ENCODE measurements at places on chromosomes 16 and 17.

GRCh38 chr17:21029036-21029435 lies 13.8 kb downstream of the USP22 start:
- DNase-seq: no peak

DNA sequence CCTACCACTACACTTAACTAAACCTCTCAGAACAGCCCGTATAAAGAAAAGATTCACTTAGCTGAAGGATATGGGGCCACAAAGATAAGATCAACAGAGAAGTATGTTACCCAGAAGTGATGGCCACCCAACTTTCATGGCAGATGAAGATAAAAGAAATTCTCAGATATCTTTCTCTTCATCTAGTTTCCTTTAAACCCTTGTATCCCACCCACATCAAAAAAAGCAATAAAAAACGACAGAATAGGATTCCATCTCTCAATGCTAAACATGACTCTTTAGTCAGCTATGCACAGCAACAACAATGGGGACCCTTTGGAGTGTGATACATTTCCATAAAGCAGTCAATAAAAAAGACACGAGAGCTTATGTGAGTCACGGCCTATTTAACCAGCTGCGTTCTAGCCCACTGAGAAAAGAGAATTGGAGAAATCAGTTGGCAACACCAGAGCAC lies 86.6 kb downstream of the SNX11 start:
- peak; percentile 53 for DNase-seq

- DNase-seq: no peak
Observed at GRCh38 chr16:5058476-5058875, 7.3 kb downstream of the C16orf89 start.

DNA sequence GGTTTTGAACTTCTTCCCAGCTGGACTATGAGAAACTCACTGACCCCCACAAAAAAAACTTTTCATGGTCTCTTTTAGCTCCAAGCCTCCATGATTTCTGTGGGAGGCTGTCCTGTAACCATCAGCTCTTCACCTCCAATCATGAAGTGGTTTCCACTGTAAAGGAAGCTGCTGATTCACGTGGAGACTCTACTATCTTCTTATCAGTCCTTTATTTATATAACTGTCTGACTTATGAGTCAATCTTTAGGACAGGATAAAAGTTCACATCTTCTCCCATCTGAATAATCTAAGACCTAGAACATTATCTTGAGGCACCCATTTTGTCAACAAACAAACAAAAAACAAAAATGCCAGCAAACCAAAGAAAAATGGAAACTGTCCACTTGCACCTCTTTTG lies 409.9 kb downstream of the SLC39A11 start:
- DNase-seq: no peak

DNA sequence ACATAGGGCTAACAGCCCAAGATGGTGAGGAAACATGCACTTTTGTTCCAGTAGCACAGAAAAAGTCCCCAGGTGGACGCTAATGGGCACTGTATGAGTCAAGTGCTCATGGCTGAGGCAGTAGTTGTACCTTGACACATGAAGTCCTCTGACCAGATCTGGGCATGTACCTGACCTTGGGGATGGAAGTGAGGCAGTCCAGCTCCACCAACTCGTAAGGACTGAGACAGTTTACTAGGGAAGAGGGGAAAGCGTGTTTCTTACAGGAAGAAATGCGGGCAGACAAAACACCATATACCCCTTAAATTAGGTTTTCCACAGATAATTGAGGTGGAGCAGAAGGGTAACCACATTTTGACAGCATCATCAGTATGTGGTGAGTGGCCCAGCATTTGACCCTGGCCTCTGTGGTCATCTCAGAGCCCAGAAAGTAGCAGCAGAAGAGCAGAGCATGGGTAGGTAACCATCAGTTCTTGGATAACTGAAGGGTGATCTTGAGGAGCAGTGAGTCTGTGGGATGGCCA lies 32.4 kb upstream of the METTL9 start:
- DNase-seq: no peak

DNA sequence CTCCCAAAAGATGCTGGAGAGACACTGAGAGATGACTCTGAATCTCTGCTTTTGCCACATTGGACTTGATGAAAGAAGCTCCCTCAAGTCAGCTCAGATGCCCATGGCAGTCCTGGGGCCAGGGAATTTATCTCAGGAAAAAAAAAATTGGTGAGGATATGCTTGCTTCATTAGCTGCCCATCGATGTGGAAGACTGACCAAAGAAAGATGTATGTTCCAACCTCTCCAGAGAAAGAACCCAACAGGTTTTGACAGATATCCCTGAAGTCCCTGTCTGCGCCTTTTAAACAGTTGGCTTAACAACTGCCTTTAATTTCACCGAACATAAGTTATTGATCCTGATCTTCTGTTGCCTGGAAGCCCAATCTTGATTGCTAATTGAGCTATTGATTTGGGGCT lies 137.4 kb downstream of the TMEM114 start:
- no peak for DNase-seq

DNA sequence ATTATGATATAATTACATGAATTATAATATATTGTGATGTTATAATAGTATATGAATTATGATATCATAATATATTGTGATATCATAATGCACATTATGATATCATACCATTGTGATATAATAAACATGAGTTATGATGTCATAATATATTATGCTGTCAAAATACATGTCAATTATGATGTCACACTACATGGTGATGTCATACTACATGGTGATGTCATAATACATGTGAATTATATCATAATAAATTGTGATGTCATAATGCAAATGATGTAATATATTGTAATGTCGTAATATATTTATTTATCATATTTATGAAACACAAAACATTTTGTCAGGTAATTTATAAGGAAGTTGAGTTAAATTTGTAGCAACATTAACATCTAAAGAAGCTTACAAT lies 1950.1 kb downstream of the TP53TG3F start:
- DNase-seq: no peak

DNA sequence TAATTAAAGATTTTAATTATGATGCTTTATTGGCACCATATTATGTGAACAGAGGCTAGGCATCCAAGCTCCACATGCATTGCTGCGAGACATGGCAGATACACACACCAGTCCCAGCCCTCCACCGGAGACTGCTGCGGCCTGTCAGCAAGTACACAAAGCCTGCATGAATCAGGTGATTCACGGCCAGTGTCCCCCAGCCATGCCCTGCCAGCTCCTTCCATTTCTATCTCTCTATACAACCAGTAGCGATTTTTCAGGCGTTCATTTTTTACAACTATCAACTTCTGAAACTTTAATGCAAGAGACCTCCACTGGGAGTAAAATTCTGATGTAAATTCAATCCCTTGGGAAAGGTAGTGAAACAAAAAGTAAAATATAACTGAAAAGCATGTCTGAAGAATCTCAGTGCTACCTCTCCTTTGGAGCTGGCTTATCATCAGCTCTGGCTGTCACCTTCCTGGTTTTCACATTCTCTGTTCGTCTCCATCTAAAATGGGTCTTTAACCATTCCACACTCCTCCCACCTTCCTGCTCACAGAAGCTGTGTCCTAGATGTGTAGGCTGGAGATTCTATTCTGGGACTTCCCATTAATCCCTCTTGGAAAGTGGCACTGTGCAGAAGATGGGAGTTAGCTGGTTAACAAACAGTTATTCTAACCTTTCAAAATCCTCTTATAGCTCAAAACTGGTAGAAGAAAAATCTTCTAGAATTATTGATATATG lies 32.2 kb downstream of the HS3ST3A1 start:
- DNase-seq: no peak

GRCh38 chr17:80047176-80047575 lies 10.7 kb downstream of the CCDC40 start:
- no peak for DNase-seq

DNA sequence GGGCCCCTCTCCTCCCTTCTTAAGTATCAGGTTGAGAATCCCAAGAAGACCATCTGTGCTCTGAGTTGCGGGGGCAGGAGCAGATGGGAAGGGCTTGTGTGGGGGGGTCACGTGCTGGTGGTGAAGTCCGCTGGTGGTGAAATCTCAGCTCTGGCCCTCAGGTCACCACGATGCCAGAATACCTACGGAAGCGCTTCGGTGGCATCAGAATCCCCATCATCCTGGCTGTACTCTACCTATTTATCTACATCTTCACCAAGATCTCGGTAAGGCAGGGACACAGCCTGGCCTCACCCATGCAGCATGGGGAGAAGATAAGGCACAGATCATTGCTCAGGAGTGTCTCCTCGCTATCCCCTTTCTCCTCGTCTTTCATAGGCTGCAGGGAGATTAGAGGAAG lies 29.7 kb downstream of the SLC5A11 start:
- no peak for DNase-seq

DNA sequence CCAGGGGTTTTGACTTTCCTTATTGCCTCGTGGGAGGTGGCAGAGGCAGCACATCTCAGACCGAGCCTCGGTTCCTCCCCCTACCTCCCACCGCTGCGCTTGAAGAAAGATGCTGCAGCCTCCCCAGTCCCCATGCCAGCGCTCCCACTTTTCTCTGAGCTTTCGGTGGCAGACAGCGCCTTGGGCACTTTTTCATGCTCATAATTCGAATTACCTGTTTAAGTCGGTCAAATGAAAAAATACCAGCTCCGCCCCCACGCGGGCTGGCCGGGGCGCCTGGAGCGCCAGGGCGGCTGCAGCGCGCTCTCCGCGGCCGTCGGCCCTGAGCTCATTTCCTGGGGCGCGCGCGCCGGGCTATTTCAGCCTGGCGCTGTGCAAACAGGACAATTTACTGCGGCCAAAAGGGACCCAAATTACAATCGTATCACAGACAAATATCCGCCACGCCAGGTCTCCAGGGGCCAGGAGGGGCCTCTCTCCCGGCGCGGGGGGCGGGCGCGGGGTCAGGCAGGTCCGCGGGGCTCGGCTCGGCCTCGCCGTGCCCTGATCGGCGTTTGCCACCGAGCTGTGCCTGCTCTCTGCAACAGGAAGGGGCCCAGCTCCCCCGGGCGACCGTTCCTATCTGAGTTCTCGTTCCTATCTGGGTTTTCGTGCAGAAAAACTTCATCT lies 45.0 kb downstream of the SOST start:
- no peak for DNase-seq

DNA sequence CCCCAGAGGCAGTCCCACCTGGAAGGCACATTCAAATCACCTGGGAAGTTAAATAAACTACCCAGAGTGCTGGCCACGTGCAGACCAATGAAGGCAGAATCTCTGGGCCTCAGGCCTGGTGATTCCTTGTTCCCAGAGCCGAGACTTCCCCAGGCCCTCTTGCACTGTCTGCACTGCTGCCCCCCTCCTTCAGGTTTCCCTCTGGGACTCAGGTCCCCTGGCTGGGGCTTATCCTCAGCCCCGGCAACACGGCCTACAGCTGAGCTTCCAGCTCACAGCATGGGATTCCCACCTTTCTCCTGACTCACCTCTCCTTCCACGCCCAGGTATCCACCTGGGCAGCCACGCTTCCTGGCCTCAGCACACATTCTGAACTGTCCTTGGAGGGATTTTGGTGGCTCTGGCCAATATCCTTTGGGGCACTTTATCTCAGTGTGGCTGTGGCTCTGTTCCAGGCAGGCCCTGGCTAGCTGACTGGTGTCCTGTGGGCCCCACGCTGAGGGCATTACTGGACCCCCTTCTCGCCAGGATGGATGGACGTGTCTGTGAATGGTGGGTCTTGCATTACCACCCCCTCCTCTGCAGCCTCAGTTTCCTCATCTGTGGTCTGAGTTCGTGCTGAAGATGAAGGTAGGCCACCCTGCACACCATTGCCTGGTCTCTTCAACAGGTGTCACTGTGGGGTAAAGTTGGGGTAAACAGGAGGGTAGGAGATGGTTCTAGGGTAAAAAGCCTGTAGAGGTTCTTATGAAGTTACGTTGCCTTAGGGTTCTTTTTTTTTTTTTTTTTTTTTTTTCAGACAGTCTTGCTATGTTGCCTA lies 165.7 kb downstream of the IRF8 start:
- DNase-seq: no peak

DNA sequence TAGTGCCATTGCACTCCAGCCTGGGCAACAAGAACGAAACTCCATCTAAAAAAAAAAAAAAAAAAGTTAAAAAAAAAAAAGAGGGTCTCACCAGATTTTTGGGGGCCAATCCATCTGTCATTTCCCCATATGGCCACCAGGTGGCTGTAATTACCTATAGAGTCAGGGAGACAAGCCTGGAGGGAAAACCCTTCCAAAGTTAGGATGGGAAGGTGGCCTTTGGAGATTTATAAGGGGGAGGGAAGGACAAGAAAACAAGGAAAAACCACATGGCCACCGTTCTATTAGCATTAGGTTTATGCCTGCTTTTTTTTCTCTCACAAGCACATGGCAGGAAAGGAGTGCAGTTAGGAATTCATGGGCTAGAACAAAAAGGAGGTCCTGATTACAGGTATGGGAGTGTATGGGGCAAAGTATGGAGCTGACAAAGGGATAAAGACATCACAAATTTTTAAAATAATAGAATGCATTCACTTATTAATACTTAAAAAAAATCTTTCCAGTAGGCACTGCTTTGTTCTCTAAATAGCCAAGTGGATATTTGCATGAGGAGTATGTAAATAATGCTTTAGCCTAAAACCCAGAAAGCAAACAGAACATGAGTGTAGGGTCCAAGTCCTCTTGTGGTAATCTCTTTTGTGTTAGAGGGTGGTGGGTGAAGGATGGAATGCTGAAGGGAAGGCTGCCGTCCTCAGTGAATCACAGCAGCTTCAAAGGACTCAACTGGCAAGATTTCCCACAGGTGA lies 5.1 kb downstream of the CYB5D1 start:
- peak; percentile 72 for DNase-seq

GRCh38 chr16:86740298-86740697 lies 161.9 kb downstream of the FOXL1 start:
- DNase-seq: no peak

- DNase-seq: no peak
Observed at GRCh38 chr16:3726021-3726687, 8.8 kb upstream of the TRAP1 start.

GRCh38 chr17:58317421-58318064 lies 11.1 kb downstream of the TSPOAP1 start:
- DNase-seq: peak; percentile 89

DNA sequence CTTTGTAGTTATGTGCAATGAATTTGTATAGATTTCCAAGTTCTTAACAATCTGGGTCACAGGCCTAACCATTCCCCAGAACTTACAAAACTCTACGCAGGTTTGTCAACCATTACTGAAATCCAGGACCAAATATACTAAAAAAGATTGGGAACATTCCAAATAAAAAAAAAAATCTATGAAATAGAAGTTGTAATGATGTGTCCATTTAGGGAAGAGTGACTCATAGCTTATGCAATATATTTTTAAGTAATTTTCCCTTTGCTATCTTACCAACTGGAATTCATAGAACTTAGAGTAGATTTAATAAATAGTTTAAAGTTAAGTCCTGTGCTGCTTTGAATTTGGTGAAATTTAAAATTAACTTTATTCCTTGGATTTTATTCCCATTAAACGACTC lies 393.2 kb downstream of the PMP22 start:
- no peak for DNase-seq

GRCh38 chr16:23155445-23156049 lies 6.3 kb upstream of the USP31 start:
- peak; percentile 59 for DNase-seq

GRCh38 chr17:42287305-42287976 lies 857 bp upstream of the STAT5A start:
- DNase-seq: peak; percentile 85

GRCh38 chr17:38605411-38605840 lies 326 bp downstream of the SRCIN1 start:
- no peak for DNase-seq

Data from hematopoietic multipotent progenitor cell treated with erythropoietin and hydrocortisone succinate and interleukin-3 and kit ligand, for 6 days (in vitro differentiated cells).